Ammon's horn (tissue), 1 donor: ENCODE measurements at places on chromosomes 5 and 9.

GRCh38 chr5:168313596-168314204 is 22.3 kb downstream of the WWC1 start:
- DNase-seq = no peak

- no peak for DNase-seq
Observed at GRCh38 chr9:16679327-16679821, 191.1 kb downstream of the BNC2 start.

DNA sequence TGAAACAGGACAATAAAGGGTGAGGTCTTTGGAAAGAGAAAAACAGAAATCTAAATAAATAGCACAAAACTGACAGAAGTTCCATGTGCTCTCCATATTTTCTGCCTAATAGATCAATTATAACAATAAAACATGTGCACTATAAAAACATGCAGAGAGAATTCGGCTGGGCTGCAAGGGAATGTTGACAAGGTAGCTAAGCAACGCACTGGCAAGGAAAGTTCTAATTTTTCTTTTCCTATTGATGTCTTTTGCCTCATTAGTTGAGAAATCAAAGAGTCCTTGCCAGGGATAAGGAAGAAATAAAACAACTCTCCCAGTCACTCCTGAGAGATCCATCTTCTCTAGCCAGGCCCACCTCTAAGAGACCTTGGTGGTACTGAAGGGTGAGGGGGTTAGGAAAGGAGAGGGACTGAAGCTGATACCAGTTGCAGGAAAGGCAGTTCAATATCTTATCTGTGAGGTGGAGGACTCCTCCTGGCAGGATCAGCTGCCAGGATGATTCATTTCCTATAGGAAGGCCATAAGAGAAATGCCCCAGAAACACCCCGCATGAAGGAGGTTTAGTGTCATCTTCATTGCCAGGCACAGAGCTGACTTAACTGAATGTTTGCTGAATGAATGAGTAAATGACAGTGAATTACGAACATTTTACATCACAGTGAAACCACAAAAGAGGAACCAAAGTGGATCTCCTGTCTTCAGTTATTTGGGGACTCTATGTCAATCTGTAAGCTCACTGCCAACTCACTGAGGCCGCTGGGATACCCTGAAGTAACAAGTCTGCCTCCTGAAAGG is 63.7 kb upstream of the IFNK start:
- DNase-seq = peak; percentile 40

DNA sequence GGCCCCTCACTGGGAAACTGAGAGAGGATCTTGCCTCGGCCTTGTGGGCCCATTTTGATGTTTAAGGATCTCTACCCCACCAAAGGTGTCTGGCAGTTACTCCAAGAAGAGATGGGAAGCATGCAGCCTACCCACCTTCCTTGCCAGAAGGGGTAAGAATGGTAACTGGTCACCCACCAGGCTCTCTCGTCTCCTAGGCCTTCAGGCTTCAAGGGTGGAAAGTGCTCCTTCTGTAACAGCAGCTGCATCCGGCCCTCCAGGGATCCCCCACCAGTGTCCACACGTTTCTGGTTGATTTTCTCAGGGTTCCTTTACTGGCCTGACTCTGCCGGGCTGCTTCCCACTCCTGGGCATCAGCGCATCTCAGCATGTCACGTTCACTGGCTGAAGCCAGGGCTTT is 204.4 kb upstream of the IRX1 start:
- DNase-seq = no peak

DNA sequence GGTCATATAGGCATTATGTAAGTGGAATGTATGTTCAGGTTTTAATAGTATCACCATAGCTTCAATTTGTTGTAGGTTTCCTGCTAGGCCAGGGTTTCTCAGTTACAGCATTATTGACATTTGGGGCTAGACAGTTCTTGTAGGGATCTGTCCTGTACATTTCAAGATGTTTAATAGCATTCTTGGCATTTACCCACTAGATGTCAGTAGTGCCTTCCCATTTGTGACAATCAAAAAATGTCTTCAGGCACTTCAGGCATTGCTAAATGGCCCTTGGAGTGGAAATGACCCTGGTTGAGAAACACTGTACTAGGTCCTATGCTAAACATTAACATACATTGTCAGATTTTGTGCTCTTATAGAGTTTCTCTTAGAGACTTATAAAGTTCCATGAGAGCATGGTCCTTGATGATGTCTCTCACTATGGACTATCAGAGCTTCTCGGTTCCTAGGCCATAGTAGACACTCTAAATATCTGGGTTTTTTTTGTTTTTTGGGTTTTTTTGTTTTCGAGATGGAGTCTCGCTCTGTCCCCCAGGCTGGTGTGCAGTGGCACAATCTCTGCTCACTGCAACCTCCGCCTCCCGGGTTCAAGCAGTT is 1.4 kb downstream of the KIF20A start:
- DNase-seq = peak; percentile 23

DNA sequence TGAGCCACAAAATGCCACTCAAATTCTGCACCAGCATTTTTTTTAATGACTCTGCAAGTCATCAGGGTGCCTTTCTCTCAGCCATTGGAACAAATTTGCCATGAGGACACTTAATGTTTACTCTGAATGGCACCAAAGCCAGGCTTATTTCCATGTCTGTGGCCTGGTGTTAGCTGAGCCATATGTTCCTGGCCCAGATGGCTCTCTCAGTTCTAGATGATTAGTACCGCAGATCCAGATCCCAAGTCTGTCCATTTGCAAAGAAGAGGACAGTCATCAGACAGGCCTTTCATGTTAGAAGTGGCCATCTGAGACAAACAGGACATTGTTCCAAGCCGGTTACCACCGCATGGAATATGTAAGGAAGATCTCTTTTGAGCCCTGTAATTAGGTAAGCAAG is 70.3 kb downstream of the INSYN2B start:
- DNase-seq = peak; percentile 40

- DNase-seq = no peak
Observed at GRCh38 chr5:58060996-58061395, 398.9 kb downstream of the PLK2 start.

DNA sequence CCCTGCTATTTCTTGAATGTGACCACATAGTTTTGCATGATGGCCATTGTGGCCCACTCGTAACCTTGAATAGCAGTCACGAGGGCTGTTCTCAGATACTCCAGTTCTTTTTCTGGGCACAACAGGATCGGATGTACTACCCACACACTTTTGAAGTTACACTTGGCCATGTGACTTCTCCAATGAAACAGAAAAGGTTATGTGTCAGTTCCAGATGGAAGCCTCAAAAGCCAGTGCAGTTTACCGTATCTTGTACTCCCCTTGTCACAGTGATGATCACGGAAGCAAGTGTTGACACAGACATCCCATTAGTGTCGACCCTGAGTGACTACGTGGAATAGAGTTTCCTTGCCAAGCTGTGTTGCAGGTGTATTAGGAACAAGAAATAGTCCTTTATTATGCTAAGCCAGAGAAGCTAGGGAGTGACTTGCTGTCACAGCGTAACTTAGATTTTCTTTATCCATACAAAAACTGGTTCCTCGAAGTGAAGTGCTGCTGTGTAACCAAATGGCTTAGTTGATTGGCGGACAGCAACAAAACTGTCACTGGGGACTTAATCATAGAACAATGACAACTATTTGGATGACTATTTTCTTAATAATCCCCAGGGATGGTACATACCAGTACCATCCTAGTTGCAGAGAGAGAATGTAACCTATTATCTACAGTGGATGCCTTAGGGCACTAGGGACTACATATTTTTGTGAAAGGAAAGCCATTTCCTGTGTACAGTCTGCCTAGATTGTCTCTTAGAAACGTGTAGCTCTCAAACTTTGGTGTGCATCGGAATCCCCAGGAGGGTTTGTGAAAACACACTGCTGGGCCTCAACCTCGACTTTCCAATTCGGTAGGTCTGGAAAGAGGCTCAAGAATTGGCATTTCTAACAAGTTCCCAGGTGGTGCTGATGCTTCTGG is 90.1 kb upstream of the DMRT1 start:
- no peak for DNase-seq

DNA sequence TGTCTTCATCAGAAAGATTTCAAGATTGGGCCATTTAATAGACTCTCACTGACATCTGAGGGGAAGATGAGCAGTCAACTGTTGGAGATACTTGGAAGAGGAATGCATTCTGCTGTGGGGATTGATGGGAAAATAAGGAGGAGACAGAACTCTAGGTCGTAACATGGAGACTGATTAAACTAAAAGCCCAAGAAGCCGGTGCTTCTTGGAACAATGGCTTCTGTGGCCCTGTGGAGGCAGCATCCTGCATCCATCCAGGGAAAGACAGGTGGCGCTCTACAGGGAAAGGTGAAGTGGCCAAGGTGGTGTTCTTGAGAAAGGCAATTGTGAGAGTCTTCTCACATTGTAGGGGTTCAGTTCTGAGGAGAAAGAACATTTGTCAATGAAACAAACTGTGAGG is 31.3 kb downstream of the ZFAND5 start:
- no peak for DNase-seq

- DNase-seq = no peak
Observed at GRCh38 chr5:143826951-143827444, 15.0 kb downstream of the HMHB1 start.

DNA sequence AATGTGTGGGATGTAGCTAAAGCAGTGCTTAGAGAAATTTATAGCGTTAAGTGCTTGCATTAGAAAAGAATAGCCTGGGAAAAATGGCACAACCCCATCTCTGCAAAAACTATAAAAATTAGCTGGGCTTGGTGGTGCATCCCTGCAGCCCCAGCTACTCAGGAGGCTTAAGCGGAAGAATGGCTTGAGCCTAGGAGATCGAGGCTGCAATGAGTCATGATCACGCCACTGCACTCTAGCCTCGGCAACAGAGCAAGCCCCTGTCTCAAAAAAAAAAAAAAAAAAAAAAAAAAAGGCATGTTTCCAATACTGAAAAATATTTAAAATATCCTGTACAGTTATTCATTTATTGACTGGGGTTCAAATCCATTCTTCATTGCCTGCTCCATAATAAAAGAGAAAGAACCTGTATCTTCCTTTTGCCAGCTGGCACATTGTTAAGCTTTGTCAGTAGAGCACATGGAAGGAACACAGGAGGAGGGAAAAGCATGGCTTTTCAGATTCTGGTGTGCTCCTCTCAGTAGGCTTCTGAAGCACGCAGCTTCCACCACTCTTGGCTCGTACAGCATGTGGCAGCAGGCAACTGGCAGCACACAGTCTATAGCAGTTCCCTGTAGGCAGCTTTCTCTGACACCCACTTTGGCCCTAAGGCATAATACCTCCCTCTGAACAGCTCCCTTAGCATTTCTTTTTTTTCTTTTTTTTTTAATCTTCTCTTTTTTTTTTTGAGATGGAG is 73.5 kb downstream of the TRIM36 start:
- DNase-seq = peak; percentile 82

- DNase-seq = peak; percentile 67
Observed at GRCh38 chr9:73081979-73082657, 69.5 kb upstream of the ANXA1 start.

GRCh38 chr5:1230551-1230950 is 5.4 kb downstream of the SLC6A18 start:
- DNase-seq = no peak

DNA sequence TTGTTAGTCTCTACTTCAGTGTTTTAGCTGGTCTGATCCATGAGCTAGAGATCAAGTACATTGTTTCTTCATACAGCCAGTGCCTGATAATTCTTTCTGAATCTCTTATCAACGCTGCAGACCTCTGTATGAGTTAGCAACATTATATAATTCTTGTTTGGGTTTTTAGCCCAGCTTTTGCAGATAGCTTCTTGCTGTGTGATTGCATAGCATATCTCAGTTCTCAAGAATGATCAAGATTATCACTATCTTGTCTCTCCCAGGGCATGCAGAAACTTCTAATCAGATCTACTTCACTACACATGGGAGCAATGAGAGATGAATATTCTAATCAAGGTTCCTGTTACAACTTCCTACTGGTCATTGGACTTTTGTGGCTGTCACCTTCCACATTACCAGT is 158.3 kb downstream of the FAM174A start:
- no peak for DNase-seq

DNA sequence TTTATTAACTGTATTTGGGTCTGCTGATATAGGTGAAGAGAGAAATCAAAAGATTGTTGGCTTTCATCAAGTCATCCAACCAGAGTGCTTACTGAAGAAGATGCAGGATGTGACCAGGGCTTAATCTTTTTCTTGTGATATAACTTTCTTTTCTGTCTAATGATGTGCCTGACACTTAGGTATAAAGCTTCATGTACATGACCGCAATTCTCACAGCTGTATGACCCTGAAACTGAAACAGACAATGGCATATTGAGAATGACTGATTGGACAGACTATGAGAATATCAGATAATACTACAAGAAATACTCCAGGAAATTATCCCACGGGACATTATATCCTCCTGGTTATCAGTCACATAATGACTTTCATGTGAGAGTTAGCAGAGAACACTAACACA is 32.5 kb upstream of the FAM174A start:
- no peak for DNase-seq

DNA sequence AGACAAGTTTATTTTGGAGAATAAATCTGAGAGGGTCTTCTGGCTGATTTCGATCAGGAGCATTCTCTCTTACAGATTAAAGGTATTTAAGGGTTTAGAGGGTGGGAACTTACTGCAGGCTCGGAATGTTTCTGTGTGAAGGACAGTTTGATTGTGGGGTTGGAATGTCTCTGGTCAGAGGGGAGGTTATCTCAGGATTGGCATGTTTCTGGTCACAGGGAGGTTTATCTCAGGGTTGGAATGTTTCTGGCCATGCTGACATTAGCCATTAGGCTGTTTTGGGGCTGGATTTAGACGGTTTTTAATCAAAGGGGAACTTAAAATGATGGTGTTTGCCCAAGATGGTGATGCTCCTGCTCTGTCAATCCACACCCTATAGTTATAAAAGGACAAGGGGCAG is 95.2 kb downstream of the SLCO4C1 start:
- DNase-seq = no peak

DNA sequence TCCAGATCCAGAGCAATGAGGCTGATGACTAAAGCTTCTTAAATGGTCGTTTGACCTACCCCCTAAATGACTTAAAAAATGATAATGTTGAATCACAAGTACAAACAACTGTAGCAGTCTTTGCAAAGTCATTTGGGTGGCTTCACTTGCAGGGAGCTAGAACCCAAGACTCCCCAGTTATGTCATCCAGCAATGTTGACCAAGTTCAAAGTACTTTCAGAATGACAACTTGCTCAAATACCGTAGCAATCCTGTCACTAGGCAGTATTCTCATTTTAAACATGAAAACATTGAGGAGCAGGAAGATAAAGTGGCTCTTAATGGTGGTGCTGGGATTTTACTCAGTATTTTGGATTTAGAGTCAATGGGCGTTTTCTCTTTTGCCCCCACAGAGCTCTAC is 1217.0 kb upstream of the DMAC1 start:
- no peak for DNase-seq

- no peak for DNase-seq
Observed at GRCh38 chr5:355379-355935, 33.9 kb downstream of the AHRR start.

GRCh38 chr5:12876541-12877298 is 972.5 kb upstream of the CTNND2 start:
- no peak for DNase-seq

- DNase-seq = no peak
Observed at GRCh38 chr5:132747616-132748440, 602 bp downstream of the CCNI2 start.
